Stimulated activated CD4-positive, alpha-beta T cell treated with anti-CD3 and anti-CD28 coated beads, Interleukin-12 subunit alpha, Interleukin-12 subunit beta, amount 100 ng/mL, for 4 hours (primary cell): ENCODE measurements at places on chromosomes 4 and X.

- DNase-seq, result no peak
Observed at GRCh38 chr4:128220286-128221235, 67.1 kb downstream of the PGRMC2 start.

DNA sequence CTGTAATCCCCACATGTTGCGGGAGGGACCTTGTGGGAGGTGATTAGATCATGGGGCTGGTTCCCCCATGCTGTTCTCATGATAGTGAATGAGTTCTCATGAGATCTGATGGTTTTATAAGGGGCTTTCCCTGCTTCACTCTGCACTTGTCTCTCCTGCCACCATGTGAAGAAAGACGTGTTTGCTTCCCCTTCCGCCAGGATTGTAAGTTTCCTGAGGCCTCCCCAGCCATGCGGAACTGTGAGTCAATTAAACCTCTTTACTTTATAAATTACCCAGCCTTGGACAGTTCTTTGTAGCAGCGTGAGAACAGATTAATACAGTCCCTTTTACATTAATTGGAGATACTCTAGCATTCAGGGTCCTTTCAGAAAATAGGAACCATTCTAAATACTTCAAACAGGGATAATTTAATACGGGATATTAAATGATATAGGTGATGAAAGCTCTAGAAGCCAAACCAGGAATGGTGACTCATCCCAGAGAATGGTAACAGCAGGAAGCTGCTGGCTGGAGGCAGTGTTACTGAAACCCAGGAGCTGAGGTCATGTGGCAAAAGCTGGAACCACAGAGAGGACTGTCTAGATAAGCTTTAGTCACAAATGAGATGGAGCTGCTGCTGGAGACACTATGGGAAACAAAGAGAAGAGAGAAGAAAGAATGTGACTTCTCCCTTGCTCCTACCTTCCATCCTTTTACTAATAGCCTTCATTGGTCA is 57.3 kb downstream of the GSTCD start:
- DNase-seq, result no peak

DNA sequence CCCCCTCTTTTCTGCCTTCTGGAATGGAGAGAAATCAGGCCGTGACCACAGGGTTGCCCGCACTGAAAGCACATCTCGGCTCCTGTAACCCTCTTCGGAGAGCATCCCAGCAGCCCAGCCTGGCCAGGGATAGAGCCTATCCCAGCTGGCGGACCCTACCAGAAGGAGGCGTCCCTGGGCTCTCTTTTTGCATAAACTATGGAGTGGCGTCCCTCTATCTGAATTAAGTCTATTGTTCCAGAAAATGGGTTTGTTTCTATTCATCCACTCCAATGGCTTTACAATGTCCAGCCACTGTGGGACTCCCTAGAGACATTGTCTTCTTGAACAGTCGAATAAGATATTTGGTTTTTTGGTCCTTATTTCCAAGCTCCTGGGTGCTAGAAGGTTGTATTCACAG is 689 bp upstream of the NHSL2 start:
- no peak for DNase-seq

DNA sequence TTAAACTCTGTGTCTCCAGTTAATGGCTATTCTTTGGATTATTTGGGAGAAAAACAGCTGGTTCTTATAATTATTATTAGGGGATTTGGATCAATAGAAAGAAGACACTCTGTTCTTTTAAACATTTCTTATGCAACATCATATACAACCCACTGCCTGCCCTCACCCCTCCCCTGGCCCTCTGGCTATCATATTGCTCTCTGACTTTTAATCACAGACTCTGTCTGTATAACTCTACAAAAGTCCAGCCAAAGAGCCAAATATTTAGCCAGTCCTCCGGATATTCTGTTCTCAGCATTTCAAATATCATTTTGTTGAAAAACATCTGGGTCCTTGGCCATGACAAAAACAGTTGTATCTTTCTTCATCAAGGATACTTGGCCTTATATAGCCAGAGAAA is 19.0 kb upstream of the PACRGL start:
- DNase-seq, result no peak

DNA sequence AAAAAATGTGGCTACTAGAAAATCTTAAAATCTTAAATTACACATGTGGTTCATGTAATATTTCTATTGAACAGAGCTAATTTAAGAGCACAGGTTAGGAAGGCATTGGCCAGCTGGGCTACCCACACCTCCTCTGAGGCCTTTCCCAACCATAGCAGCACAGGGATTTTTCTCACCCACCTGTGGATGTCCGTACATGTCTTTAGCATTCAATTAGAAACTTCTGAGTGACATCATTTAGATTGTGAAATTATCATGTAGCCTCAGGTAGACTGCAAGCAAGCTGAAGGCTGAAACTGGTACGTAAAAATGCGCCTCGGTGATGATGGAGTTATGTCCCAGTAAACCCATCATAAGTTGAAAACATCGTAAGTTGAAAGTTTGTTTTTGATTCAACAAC is 31.2 kb downstream of the SCARB2 start:
- DNase-seq, result no peak

DNA sequence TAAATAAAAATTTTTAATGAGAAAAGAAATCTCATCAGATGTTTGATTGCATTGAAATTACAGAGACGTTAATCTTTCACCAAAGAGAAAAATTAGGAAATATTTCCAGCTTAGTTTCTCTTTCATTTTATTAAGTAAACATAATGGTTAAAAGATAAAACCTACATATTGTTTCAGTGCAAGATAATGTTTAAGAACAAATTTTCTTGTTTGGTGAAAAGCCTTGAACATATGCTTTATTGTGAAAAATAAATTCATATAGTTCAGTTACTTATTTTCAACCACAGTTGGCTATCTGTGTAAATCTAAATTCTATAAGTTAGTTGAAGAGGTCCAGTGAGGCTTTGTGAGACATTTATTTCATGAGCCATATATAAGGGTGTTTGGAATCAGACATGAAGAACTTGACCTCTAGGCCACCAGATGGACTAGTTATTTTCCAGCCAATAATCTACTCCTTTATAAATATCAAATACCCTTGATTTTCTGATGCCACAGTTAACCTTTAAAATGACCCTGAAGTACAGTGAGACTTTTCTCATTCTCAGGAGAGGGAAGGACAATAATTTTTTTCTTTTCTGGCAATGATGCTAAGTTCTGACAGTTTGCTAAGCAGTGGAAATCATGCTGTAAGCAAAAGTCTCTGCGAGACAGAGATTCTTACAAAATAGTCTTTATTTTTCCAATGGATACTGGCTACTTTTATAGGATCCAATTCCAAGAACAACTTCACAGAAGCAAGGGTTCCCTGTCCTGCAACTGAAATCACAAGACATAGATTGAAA is 2.5 kb downstream of the ARSJ start:
- no peak for DNase-seq

GRCh38 chrX:25941559-25942250 is 196.4 kb upstream of the MAGEB18 start:
- no peak for DNase-seq

DNA sequence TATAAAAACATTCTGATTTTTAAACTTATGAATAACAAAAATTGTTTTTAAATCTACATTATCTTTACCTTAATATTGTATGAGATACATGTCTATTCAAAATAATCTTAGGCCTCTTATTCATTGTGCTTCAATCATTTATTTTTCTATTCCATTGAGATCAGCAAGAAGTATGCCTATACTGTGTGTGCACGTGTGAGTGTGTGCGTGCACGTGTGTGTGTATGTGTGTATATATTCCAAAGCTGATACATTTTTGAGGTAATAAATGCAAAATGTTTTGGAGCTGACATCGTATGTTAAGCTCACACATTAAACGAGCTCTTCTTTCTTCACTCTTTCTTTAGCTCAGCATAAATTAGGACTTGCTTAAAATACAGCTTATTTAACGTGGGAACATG is 1701.2 kb upstream of the PCDH10 start:
- DNase-seq, result no peak
